Endothelial cell (in vitro differentiated cells): ENCODE measurements at places on chromosomes 7 and 10. TPM values are rescaled to one million over a fixed set of nuclear protein-coding genes. Genes with fewer than 3 reads are reported as not detected.

- H3K27me3 ChIP-seq: no peaks in the 10 kb centered on the region
- no peak overlapping the region for H3K4me3 ChIP-seq
- H3K36me3 ChIP-seq: peaks cover 8% of the 10 kb centered on the region
- no peaks in the 10 kb centered on the region for H3K4me1 ChIP-seq
- no peak overlapping the region for H3K27ac ChIP-seq
These were observed 71.6 kb upstream of the CELF2 start for GRCh38 chr10:10946081-10946480.

DNA sequence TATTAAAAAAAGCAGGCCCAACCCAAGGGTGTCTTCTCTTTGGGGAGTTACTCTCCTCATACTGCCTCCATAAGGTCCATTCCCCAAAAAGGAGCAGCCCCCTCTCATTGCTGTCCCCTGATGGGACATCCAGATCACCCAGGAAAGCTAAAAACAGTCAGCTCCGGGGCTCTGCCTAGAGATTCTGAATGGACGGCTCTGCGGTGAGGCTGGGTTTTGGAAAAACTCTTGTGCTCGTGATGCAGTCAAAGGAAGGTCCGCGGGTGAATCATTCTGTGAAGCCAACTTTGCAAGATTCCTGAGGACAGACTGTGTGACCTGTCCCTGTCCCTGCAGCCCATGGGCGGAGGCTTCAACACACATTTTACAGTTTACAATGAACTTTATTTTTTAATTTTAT is 351.5 kb downstream of the TYW1 start:
- peaks cover 21% of the 10 kb centered on the region for H3K36me3 ChIP-seq
- no peak for DNase-seq
- H3K4me3 ChIP-seq: no peak overlapping the region
- no peaks in the 10 kb centered on the region for H3K4me1 ChIP-seq
- peaks cover 3% of the 10 kb centered on the region for H3K27me3 ChIP-seq
- H3K27ac ChIP-seq: no peak overlapping the region

- H3K27ac ChIP-seq: no peak overlapping the region
- no peaks in the 10 kb centered on the region for H3K27me3 ChIP-seq
- no peak overlapping the region for H3K4me3 ChIP-seq
- H3K4me1 ChIP-seq: no peaks in the 10 kb centered on the region
These were observed 149.8 kb downstream of the GNAT3 start for GRCh38 chr7:80362010-80362618.

- H3K4me3 ChIP-seq: no peak overlapping the region
- H3K36me3 ChIP-seq: peaks cover 3% of the 10 kb centered on the region
- H3K27me3 ChIP-seq: peaks cover 12% of the 10 kb centered on the region
- H3K4me1 ChIP-seq: peaks cover 2% of the 10 kb centered on the region
These were observed 9.7 kb upstream of the ADCY1 start for GRCh38 chr7:45564485-45564884.

- H3K4me3 ChIP-seq: no peak overlapping the region
- DNase-seq: no peak
- H3K27ac ChIP-seq: no peak overlapping the region
- no peaks in the 10 kb centered on the region for H3K4me1 ChIP-seq
- H3K36me3 ChIP-seq: no peaks in the 10 kb centered on the region
These were observed 85.5 kb downstream of the XRCC2 start for GRCh38 chr7:152590481-152590880.

GRCh38 chr10:126155528-126155927 is 232.7 kb downstream of the ADAM12 start:
- peaks cover 44% of the 10 kb centered on the region for H3K4me1 ChIP-seq
- H3K4me3 ChIP-seq: no peak overlapping the region
- H3K27me3 ChIP-seq: peaks cover 16% of the 10 kb centered on the region

DNA sequence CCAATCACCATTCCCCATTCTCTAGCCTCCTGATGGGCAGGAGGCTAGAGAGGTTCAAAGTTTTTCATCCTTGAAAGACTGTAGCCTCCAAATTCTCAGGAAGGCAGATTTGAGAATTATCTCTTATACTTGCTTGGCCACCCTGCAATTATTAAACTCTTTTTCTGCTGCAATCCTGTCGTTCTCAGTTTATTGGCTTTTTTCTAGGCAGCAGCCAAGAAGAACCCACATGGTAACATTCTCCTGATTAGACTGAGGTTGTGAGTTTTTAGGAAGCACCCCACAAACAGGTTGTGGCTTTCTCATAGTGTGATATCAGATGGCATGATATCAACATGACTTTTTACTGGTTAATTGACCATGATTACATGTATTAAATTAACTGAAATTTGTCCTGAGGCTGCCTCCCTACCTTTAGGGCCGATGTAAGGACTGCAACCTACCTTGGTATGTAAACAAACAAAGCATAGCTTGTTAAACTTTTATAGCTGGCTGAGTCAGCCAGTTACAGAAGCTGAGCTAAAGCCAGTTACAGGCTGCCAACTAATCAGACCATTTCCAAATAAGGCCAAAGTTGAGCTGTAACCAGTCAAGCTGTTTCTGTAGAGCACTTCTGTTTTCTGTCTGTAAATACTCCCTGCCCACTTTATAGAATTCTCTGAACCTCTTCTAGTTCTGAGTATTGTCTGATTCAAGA is 3.2 kb upstream of the ZNF248 start:
- H3K36me3 ChIP-seq: peaks cover 5% of the 10 kb centered on the region
- no peak overlapping the region for H3K27ac ChIP-seq
- H3K27me3 ChIP-seq: peaks cover 6% of the 10 kb centered on the region
- no peak for DNase-seq

DNA sequence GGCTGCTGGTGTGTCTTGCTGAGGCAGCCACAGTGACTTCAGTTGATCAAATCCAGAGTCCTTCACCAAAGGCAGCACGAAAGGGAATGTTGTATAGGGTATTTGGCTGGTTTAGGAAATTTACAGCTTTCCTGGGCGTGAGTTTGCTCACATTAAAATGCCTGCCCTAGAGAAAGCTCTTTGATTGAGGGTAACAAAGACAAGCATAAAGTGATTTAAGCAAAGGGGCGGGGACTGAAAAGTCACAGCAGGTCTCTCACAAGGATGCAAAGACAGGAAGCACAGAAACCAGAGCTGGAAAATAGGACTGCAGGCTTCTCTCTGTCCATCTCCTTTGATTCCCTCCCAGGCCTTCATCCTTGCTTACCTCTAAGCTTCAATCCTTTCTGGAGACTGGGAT is 139.2 kb downstream of the ELMO1 start:
- peaks cover 51% of the 10 kb centered on the region for H3K36me3 ChIP-seq
- peaks cover 5% of the 10 kb centered on the region for H3K27me3 ChIP-seq
- H3K27ac ChIP-seq: peak overlapping the region; percentile 50
- no peak overlapping the region for H3K4me3 ChIP-seq
- no peak for DNase-seq
- H3K4me1 ChIP-seq: peaks cover 24% of the 10 kb centered on the region

DNA sequence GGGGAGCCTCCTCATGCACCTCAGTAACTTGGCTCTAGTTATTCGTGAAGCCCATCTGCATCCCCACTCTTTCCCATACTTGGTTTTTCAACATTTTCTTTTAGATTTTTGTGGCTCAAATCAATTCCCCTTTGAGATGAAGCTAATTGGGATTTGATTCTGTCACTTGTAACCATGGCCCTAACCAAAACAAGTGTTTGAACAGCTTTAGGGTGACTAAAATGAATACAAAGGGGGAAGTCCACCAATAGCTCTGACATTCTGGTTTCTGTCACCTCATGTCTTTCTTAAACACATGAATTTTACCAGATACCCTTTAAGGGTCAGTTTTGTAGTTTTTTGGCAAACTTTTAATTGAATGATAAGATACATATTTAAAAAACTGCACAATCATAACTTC is 87.0 kb downstream of the PCGF5 start:
- H3K36me3 ChIP-seq: no peaks in the 10 kb centered on the region
- no peak overlapping the region for H3K27ac ChIP-seq
- no peaks in the 10 kb centered on the region for H3K27me3 ChIP-seq
- H3K4me3 ChIP-seq: no peak overlapping the region
- no peak for DNase-seq

ANKRD30A gene
- total RNA-seq: not detected
